Putamen (tissue), 1 donor: ENCODE measurements at places on chromosomes 4 and X.

- DNase-seq = no peak
Measured at GRCh38 chr4:42480717-42481116, 83.4 kb downstream of the SHISA3 start.

GRCh38 chrX:129996120-129996519 is 13.7 kb downstream of the BCORL1 start:
- no peak for DNase-seq

- DNase-seq = no peak
Measured at GRCh38 chrX:107603429-107604159, 24.7 kb upstream of the PRPS1 start.

DNA sequence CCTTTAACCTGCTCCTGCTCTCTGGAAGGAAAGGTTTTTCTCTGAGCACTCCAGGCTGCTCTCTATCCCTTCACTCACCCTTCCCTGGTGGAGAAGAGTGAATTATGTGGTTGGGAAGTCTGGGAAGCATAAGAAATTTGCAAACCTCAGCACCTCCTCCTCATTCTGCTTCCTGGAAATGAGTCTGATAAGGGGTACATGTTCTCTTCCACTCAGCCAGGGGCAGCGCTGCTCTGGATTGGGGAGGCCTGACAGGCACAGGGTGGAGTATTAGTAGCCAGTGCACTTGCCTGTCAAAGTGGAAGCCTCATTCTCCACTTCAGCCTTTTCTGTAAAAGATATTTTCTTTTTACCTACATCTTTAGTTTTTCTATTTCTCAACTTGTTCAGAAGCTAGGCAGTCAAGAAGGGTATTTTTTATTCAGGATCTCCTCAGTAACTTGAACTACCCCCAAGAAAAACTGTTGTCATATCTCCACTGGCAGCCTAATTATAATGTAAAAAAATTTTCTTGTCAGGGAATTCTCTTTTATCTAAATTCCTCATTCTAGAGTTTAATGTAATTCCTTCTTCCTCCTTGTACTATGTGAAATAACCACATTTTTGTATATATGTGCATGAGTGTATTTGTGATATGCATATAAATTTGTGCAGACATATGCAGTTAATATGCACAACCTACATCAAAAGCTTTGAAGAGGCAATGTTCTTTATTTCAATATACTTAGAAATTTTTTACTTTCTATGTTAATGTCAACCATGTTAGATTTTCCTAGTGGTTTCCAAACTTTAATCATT is 15.3 kb downstream of the ADAMTS3 start:
- no peak for DNase-seq

GRCh38 chrX:124917011-124917410 is 402.7 kb upstream of the TEX13C start:
- DNase-seq = no peak

GRCh38 chr4:36000941-36001557 is 243.3 kb downstream of the ARAP2 start:
- no peak for DNase-seq

DNA sequence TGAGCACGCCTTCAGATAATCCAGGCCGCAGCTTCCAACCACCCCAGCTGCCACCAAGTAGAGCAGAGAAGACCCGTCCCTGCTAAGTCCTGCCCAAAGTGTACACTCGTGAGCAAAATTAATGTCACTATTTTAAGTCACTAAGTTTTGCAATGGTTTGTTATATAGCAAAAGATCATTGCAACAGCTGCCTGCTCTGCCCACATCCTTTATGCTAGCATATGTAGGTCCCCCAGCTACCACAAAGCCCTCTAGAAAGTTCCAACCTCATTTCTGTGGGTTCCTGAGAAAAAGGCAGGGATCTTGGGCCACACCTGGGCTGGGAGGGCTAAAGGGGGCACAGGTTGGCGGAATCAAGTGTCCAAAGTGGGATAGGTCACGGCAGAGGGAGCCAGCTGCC is 346.9 kb downstream of the BCOR start:
- no peak for DNase-seq

GRCh38 chr4:34790131-34790530 is 1454.2 kb downstream of the ARAP2 start:
- no peak for DNase-seq

GRCh38 chr4:163273922-163274321 is 58.5 kb downstream of the NPY1R start:
- no peak for DNase-seq

DNA sequence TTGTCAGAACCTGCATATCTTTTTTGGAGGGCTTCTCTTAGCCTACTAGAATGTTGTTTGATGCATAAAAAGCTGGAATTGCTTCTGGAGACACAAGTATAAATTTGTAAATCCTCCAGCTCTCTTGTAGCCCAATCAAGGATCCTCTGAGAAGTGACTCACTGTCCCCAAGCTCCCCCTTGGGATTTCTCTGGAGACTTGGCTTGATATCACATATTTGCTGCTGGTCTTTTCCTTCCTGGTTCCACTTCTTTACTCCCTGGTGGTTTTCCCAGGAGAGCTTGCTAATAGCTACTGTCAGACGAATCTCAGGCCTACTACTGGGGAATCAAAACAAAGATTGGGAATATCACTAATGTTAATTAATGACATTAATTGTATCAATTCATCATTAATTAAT is 173.1 kb downstream of the STK32B start:
- DNase-seq = no peak

DNA sequence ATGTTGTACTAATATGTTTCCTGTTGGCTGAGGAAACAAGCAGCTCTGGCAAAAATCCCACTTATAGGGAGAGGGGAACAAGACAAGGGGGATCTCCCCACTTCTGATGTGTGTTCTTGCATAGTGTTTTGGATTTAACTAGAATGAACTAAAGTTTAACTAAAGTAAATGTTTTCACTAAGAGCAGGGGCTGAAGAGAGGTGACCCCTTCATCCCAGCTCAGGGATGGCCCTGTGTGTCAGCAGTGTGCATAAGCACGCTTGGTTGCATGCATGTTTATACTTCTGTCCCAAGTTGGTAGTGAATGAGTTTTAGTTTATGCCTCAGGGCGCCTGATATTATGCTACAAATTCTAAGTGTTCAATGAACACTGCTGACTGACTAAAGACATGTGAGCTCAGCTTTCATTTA is 169.4 kb downstream of the MGST2 start:
- DNase-seq = no peak

- no peak for DNase-seq
Measured at GRCh38 chrX:20066968-20067708, 49.6 kb downstream of the MAP7D2 start.

- DNase-seq = no peak
Measured at GRCh38 chr4:13162886-13163285, 321.3 kb downstream of the RAB28 start.
